ENCODE measurements at places on chromosomes 4 and X. TPM values are rescaled to one million over a fixed set of nuclear protein-coding genes. Genes with fewer than 3 reads are reported as not detected.

HPSE gene
- not detected for polyA plus RNA-seq

TRPC5OS gene
- polyA plus RNA-seq, result not detected

GAGE12H gene
- not detected for polyA plus RNA-seq

P2RY4 gene
- 0.17 TPM for polyA plus RNA-seq

SORBS2 gene
- 470 TPM for polyA plus RNA-seq

SFRP2 gene
- 1.8 TPM for polyA plus RNA-seq

KLHL13 gene
- polyA plus RNA-seq, result 29.3 TPM

TLR10 gene
- polyA plus RNA-seq, result 0.06 TPM

CLTRN gene
- 0.96 TPM for polyA plus RNA-seq

- H3K27ac ChIP-seq, result no peak overlapping the region
- DNase-seq, result no peak
- no peaks in the 10 kb centered on the region for H3K36me3 ChIP-seq
- peaks cover 6% of the 10 kb centered on the region for H3K4me1 ChIP-seq
Measured at GRCh38 chr4:103998756-103999155, 279.0 kb upstream of the TACR3 start.

- H3K27me3 ChIP-seq, result no peaks in the 10 kb centered on the region
- no peak overlapping the region for H3K4me3 ChIP-seq
- DNase-seq, result no peak
- H3K36me3 ChIP-seq, result peaks cover 43% of the 10 kb centered on the region
- peak overlapping the region; percentile 48 for H3K27ac ChIP-seq
- peaks cover 6% of the 10 kb centered on the region for H3K4me1 ChIP-seq
Measured at GRCh38 chr4:56460085-56460484, 7.3 kb upstream of the SRP72 start.

GRCh38 chr4:37058826-37059225 is 185.7 kb upstream of the NWD2 start:
- no peak overlapping the region for H3K27ac ChIP-seq
- H3K4me3 ChIP-seq, result no peak overlapping the region
- H3K36me3 ChIP-seq, result no peaks in the 10 kb centered on the region
- H3K27me3 ChIP-seq, result no peaks in the 10 kb centered on the region

DNA sequence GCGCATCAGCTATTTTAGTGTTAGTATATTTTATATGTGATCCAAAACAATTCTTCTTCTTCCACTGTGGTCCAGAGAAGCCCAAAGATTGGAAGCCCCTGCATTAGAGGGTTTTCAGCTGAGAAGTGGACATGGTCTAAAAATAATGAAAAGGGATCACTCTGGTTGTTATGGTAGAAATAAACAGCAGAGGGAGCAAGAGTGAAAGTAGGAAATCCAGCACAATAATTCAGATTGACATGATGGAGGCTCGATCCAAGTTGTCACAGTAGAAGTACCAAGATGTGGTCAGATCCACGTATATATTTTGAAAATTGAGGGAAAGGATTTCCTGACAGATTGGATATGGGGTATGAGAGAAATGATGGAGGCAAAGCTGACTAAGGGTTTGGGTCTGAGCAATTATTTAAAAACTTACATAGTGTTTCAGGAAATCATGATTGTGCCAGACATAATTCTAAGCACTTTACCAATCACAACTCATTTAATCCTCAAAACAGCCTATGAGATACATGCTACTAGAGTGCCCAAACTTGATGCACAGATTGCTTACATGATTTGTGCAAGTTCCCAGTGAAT is 17.0 kb upstream of the TMEM144 start:
- H3K27me3 ChIP-seq, result no peaks in the 10 kb centered on the region
- DNase-seq, result peak; percentile 43
- H3K36me3 ChIP-seq, result no peaks in the 10 kb centered on the region
- no peak overlapping the region for H3K27ac ChIP-seq

GRCh38 chrX:150240643-150240970 is 122.5 kb upstream of the MAMLD1 start:
- no peak overlapping the region for H3K27ac ChIP-seq
- no peak overlapping the region for H3K4me3 ChIP-seq
- no peaks in the 10 kb centered on the region for H3K4me1 ChIP-seq
- H3K36me3 ChIP-seq, result no peaks in the 10 kb centered on the region
- DNase-seq, result no peak
- H3K27me3 ChIP-seq, result no peaks in the 10 kb centered on the region

DNA sequence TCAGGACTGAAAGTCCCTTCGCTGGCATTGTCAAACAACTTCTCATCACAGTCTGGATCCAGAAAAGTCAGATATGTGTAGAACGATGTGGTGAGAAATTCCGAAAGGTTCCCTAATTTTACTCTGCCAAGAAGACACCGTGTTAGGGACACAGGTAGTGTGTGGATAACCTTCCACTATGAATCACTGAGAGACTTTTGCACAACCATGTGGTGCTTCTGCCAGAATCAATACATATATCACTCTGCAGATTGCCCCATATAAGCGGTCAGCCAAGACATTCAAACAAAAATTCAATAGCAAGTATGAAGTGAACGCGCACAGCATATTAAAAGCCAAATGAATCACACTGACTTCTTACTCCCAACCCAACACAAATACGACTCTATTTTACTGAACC is 63.8 kb downstream of the PHKA2 start:
- no peak overlapping the region for H3K27ac ChIP-seq
- no peak for DNase-seq
- peaks cover 3% of the 10 kb centered on the region for H3K36me3 ChIP-seq
- H3K27me3 ChIP-seq, result no peaks in the 10 kb centered on the region
- H3K4me1 ChIP-seq, result no peaks in the 10 kb centered on the region

DNA sequence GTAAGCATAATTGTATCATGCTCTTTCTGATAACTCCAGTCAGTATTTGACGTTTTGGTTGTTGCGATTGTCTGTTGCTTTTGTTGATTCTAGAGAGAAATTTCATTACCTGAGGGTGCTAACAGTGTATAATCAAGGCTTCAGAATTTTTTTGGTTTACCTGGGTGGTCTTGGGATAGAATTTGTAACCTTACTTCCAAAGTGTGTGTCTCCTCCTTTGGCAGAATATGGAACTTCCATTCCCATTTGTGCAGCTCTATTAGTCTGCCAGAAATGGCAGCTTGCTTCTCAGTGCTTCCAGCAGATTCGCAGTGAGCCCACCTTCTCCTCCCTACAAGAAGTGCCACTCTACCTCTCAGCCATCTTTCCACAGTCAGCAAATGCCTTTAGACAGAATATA is 5.3 kb downstream of the COPS4 start:
- H3K27ac ChIP-seq, result no peak overlapping the region
- DNase-seq, result no peak
- H3K4me3 ChIP-seq, result no peak overlapping the region
- H3K36me3 ChIP-seq, result no peaks in the 10 kb centered on the region
- no peaks in the 10 kb centered on the region for H3K27me3 ChIP-seq

GRCh38 chrX:145687146-145687545 is 130.5 kb upstream of the SLITRK2 start:
- DNase-seq, result no peak
- H3K36me3 ChIP-seq, result no peaks in the 10 kb centered on the region
- H3K27me3 ChIP-seq, result no peaks in the 10 kb centered on the region
- no peak overlapping the region for H3K4me3 ChIP-seq

- peak; percentile 58 for DNase-seq
- H3K36me3 ChIP-seq, result no peaks in the 10 kb centered on the region
- H3K27ac ChIP-seq, result no peak overlapping the region
- no peak overlapping the region for H3K4me3 ChIP-seq
Measured at GRCh38 chrX:46686003-46686645, 72.8 kb downstream of the SLC9A7 start.

DNA sequence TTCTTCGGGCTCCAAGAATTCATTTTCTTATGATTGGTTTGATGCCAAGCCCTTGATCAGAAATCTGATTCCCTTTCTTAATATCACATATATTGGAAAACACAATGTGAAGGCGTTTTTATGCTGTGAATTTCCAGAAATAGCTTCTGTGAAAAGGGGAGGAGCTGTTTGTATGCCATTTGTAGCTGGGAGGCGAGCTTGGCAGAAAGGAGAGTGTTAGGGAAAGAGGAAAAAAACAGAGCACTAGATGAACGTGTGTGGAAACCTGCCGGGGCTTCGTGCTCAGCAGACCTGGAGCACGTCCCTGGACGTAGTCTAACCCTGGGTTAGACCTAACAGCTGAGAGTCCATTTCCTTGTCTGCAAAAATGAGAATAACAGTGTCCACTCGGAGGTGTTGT is 3.4 kb downstream of the CLCN4 start:
- DNase-seq, result no peak
- no peaks in the 10 kb centered on the region for H3K36me3 ChIP-seq
- peaks cover 7% of the 10 kb centered on the region for H3K4me1 ChIP-seq
- H3K27me3 ChIP-seq, result no peaks in the 10 kb centered on the region

GRCh38 chrX:122552286-122552800 is 631.7 kb upstream of the GRIA3 start:
- H3K27me3 ChIP-seq, result no peaks in the 10 kb centered on the region
- H3K27ac ChIP-seq, result no peak overlapping the region
- H3K4me3 ChIP-seq, result no peak overlapping the region
- H3K4me1 ChIP-seq, result no peaks in the 10 kb centered on the region
- DNase-seq, result no peak
- no peaks in the 10 kb centered on the region for H3K36me3 ChIP-seq

DNA sequence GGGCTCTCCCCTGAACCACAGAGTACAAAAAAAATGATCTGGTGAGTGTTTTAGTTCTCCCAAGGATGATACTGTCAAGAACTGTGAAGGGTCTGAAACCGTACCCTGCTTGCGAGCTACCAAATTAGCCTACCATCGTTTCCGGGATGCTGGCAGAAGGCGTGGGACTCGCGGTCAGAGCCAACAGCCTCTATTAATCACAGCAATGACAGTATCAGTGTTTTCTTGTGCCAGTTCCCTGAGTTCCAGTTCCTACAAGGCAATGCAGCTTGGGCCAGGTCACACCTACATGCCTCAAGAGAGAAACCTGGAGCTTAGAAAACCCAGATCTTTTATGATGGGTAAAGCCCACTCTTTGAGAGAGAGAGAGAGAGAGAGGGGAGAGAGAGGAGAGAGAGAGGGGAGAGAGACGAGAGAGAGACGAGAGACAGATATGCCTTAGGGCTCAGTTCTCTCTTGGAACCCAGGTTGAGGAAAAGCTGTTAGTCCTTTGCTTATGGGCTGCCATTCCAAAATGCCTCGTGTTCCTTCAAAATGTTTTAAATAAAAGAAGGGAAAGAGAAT is 327.8 kb downstream of the ARHGAP10 start:
- DNase-seq, result no peak
- no peaks in the 10 kb centered on the region for H3K27me3 ChIP-seq
- no peak overlapping the region for H3K27ac ChIP-seq
- H3K36me3 ChIP-seq, result no peaks in the 10 kb centered on the region
- no peaks in the 10 kb centered on the region for H3K4me1 ChIP-seq
